ENCODE measurements at places on chromosomes 13 and 19.

DNA sequence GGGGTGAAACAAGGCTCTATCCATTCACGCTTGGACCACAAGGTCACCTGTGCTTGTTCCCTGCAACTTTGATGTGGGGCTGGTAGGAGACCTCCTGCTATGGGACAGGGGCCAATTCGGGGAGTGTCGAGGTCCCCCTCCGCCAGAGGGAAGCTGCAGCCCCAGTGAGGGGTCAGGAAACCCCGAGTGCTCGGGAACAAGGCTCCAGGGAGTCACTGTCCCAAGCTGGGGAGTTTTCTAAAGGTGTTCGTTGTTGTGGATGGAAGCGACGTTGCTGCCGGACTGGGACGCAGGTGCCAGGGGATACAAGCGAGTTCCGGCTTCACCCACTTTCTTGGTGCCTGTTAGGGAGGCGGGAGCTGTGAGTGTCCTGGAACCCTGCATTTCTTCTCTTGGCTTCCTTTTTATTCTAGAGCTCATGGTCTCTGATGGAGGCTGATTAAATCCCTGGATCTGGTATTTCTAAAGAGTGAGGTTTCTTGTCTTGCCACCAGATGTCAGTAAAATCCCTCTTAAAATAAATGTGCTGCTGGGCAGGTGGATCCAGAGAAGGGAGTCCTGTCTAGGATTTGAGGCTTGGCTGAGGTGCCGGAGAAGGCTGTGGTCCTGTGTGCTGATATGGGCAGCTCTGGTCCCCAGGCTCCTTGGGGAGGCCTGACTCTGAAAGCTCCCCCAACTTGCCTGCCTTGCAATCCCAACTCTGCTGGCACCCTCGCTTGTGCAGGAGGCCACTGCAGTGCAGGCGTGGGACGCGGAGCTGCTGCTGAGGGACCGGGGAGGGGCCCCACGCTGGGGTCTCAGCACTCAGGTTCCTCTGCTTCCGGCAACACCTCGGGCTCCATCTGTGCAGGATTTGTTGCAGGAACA lies 153.9 kb downstream of the TEX29 start:
- DNase-seq, result no peak

GRCh38 chr19:40691421-40692211 lies 1.2 kb upstream of the NUMBL start:
- no peak for DNase-seq

DNA sequence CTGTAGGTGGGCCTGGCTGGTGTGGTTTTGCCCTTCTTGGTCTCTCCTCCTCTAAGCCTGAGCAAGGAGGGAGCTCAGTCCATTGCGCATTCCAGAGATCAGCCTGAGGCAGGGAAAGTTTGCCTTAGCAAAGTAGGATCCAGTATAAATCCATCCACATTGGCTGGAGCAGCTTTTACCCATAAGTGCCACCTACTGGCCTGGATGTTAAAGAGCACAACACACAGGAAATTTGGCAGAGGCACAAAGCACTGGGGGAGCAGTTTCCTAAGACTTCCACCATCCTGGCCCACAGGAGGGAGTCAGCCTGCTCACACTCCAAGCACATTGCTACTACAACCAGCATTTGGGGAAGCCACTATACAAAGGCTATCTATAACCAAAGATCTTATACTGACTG lies 1124.2 kb downstream of the SLITRK1 start:
- DNase-seq, result no peak

GRCh38 chr13:67278235-67278634 lies 48.1 kb upstream of the PCDH9 start:
- DNase-seq, result no peak

GRCh38 chr19:33921165-33921564 lies 124.5 kb downstream of the KCTD15 start:
- no peak for DNase-seq

DNA sequence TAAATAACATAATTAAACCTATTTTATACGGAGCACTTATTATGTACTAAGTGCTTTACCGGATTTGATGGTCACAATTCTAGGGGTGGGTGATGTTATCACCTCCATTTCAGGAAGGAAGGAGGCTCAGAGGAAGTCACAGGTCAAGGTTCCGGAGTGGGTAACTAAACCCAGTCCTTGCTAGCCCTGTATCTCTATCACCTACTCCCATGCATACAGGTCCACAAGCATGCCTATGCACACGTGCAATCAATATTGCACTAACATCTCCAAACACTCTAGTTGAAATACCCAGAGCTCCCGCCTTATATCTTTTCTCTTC lies 17.8 kb upstream of the FOSB start:
- no peak for DNase-seq

DNA sequence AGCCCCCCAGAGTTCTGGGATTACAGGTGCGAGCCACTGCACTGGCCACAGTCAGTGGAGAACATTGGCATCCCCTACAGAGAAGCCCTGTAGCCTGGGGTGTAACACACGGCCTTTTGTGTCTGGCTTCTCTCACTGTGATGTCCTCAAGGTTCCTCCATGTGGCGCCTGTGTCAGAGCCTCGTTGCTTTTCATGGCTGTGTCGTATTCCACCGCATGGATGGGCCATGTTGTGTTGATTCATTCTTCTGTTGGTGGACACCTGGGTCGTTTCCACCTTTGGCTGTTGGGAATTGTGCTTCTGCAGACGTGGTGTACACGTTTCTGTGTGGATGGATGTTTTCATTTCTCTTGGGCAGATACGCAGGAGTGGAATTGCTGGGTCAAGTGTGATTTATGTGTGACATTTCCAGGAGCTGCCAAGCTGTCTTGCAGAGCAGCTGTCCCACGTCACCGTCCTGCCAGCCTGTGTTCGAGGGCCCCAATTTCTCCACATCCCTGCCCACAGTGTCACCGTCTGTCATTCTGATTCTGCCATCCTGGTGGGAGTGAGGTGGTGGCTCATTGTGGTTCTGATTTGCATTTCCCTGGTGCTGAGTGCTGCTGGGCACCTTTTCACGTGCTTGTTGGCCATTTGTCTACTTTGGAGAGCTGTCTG lies 59.4 kb downstream of the KDM4B start:
- no peak for DNase-seq

DNA sequence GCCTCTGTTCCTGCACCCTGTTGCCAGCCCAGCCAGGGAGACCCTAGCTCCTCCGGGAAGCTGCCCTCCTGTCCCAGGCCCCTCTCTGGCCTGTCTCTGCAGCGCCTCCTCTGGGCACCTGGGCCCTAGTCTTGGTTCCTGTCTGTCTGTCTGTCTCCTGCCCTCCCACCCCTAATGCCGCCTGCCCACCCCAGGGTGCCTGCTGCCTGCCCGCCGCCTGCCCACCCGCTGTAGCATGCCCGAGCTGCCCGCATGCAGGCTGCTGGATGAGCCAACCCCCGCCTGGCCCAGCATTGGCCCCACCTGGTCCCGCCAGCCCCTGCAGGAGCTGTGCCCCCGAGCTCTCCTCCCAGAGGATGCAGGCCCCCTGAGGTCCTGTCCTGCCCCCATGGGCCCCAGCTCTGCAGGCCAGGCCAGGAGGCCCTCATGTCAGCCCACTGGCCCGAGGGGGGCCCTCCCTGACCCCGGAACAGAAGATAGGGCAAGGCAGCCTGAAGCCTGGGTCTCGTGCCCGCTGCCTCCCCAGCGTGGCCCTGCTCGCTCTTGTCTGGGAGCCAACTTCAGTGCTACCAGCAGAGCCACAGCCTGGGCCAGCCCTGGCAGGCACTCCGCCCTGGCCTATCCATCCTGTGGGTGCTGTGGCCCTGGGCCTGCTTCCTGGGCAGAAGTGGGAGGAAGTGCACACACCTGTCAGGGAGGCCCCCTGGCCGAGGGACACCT lies 5.2 kb downstream of the MAP2K7 start:
- no peak for DNase-seq

DNA sequence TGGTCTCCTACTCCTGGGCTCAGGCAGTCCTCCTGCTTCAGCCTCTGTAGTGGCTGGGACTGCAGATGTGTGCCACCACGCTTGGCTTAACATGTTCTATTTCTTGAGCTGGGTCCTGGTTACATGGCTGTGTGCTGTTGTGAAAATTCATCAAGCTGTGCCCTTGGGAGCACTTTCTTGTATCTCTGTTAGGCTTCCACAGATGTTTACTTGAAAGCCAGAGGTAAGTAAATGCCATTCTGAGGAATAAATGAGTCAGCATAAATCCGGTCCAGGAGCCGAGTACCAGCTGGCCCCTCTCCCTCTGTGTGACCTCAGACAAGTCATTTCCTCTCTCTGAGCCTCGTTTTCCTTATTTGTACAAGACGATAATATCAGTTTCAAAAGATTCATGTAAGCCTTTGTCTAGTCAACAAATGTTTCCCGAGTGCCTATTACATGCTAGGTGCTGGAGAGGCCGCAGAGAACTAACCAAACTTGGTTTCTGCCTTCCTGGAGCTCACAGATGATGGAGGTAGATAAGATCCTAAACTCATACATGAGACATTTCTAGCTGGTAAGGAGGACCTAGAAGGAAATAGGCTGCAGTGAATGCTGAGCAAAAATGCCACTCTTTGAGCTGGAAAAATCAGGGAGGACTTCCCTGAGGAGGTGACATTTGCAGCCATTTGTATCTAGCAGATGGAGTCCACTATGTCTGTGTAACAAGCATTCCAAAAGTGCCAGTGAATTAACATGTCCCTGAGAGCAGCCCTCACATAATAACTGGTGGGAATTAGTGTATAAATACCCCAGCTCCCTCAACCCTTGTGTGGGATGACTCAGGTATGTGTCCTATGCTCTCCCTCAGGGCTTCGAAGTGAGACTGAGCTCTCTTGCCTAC lies 2.7 kb upstream of the RASAL3 start:
- no peak for DNase-seq

- DNase-seq, result no peak
These were observed 495 bp downstream of the DCLK1 start for GRCh38 chr13:36130552-36131221.

DNA sequence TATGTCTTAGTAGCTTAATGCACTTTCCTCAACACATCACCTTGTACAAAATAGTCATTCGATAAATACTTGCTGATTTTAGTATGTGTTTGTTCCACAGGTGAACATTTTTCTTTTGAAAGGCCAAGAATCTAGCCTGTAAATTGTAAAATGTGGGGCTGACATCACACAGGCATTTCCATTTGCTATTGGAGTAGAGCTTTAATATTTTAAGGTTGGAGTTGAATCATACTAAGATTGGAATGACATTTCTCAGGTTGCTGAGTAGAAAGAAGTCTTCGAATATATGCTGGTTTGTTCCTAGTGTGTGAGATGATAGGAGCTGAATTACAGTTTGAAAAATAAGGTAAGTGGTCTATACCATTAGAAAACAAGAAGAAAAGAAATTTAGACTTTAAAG lies 112.3 kb upstream of the FRY start:
- DNase-seq, result no peak

- DNase-seq, result no peak
These were observed 890 bp upstream of the ZNF611 start for GRCh38 chr19:52735734-52736133.

GRCh38 chr13:46716821-46717220 lies 80.1 kb downstream of the ESD start:
- DNase-seq, result no peak

DNA sequence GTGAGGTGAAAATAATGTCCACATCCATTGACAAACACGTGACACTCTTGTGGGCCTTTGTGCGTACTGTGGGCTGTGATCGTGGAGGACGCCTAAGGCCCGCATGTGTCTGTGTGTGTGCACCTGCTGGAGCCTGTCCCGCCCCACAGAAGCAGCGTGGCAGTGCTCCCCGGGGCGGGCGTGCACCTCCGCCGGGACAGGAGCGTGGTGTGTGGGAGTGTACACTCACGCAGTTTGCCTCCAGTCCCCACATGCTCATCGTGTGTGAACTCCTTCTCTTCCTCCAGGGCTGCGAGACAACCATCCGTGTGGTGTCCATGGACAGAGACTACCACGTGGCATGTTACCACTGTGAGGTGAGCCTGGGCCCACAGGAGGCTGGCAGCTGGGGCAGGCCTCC lies 13.9 kb downstream of the WTIP start:
- DNase-seq, result no peak

DNA sequence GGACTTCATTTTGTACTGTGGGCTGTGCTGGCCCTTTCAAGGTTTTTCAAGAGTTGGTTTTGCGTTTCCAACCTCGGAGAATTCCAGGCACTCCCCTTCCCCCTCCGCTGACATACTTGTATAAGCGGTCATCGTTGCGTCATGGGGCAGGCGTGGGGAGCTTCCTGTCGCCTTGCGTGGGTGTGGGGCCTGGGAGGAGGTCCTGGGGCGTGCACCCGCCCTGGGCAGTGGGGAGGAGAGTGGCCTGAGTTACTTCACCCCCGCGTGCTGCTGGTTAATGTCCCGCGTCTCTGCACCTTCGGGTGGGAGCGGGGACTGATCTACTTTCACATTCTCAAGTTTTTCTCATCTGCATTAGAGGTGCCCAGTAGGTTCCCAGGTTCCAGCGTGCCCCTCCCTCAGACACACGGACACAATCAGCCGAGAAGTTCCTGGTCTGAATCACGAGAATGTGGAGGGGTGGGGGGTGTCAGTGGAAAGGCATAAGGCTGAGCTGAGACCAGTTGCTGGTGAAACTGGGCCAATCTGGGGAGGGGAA lies 4.1 kb downstream of the IER2 start:
- no peak for DNase-seq

- DNase-seq, result no peak
These were observed 1.0 kb upstream of the ICAM5 start for GRCh38 chr19:10288662-10289166.

DNA sequence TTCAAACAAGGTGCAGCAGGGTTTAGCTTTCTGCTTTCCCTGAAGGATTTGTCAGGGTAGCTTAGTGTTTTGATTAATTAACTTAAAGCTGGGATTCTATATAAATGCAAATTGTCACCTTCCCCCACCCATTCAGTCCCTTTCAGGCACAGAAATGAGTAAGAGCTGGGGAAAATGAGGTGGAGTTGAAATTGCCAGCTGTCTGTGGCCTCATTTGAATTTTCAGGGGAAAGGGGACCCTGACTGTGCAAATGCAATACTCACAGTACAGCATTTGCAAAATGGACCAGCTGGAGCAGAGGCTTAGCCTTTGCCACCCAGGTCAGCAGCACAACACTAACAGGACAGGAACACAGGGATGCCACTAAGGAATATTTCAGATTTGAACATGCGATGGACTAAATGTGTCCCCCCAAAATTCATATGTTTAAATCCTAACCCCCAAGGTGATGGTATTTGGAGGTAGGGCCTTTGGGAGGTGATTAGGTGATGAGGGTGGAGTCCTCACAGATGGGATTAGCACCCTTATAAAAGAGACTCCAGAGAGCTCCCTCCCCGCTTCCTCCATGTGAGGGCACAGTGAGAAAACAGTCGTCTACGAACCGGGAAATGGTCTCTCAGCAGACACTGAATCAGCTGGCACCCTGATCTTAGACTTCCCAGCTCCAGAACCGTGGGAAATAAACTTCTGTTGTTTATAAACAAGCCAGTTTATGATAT lies 59.5 kb upstream of the CYSLTR2 start:
- no peak for DNase-seq

DNA sequence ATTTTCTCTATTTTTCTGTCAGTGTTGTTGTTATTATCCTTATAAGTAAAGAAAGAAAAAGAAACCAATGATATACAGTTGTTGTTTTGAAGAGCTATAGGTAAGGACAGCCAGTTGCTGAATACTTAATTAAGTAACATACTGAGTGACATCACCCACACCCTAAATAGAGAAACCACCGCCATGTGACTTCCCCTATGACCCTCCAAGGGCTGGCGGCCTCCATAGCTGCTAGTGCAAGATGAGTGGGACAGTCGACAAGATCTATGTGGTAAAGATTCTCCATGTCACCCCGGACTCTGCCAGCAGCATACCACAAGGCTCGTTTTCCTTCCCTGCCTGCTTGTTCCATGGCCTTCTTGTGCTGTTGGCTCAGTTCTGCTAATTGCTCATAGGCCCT lies 221.1 kb downstream of the DNAJC15 start:
- DNase-seq, result no peak

- DNase-seq, result no peak
These were observed 24.7 kb downstream of the ZNRF4 start for GRCh38 chr19:5479958-5480357.

- DNase-seq, result no peak
These were observed 96.8 kb downstream of the ATP8A2 start for GRCh38 chr13:25468325-25469168.

All from brain pericyte (primary cell).